Activated CD4-positive, alpha-beta T cell treated with anti-CD3 and anti-CD28 coated beads, Interleukin-2, Interleukin-6, amounts not matched to agents 100 ng/mL and 50 ng/mL, durations not matched to agents 16 hours and 8 hours (primary cell): ENCODE measurements at places on chromosomes 7 and 10.

- DNase-seq: no peak
Observed at GRCh38 chr10:114881901-114882300, 56.1 kb upstream of the TRUB1 start.

- DNase-seq: no peak
Observed at GRCh38 chr10:65786279-65786678, 1139.6 kb upstream of the LRRTM3 start.

DNA sequence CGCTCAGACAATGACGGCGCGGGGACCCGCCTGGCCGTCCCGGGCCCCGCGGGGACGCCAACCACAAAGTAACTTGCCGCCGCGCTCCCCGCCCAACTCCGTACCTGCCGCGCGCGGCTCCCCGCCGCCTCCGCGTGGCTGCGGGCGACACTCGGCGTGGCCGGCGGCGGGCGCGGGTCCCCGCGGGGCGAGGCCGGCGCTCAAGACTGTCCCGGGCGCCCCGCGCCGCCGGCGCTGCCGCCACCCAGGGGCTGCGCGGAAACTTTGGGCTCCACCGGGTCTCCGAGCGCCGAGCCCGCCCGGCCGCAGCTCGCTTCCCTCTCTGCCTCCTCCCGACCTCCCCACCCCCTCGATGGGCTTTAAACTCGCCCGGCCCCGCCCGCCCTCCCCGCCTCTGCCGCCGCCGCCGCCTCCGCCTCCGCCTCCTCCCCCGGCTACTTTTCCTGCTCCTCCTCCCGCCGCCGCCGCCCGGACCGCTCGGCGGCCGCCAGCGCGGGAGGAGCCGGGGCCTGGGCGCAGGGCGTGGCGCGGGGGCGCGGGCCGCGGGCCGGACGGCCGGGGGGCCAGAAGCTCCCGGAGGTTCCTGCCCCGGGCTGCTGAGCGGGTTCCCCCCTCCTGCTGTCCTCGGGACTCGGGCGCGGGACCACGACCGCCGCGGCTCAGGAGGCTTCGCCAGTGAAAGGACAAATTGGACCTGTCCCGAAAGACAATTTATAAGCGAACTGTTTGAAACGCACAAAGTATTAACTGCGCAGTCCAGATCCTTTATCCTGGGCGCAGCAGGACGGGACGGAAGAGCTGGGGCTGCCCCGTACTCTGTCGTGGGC is 10.6 kb upstream of the GRB10 start:
- peak; percentile 30 for DNase-seq

DNA sequence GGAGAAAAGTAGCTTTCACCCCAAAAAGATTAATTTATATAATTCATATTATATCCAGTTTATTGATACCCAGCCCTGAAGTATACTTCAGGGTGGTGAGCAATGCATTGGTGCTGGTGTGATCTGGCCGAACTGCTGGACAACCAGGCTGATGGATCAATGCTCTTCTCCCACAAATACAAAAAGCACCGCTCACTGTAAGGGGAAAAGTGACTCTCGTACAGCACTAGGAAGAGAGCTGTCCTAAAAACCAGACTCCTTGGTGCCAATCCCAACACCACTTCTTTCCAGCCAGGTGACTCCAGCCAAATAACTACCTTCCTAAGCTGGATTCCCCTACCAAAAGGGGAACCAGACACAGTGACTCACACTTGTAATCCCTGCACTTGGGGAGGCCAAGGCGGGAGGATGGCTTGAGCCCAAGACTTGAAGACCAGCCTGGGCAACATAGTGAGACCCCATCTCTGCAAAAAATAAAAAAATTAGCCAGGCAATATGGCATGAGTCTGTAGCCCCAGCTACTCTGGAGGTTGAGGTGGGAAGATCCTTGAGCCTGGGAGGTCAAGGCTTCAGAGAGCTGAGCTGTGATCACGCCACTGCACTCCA is 13.1 kb upstream of the TNPO3 start:
- DNase-seq: no peak

GRCh38 chr7:50409856-50410745 is 40.0 kb downstream of the FIGNL1 start:
- no peak for DNase-seq

GRCh38 chr10:51301644-51302043 is 227.4 kb downstream of the PRKG1 start:
- DNase-seq: no peak
